ENCODE measurements at places on chromosomes 2 and 18. TPM values are rescaled to one million over a fixed set of nuclear protein-coding genes. Genes with fewer than 3 reads are reported as not detected.

The ZNF385B gene
- not detected for total RNA-seq

The DYSF gene
- total RNA-seq, result 0.15 TPM

The HIBCH gene
- 30.0 TPM for total RNA-seq

The RSAD2 gene
- total RNA-seq, result 0.50 TPM

The GALNT13 gene
- total RNA-seq, result 0.17 TPM

The SCTR gene
- total RNA-seq, result not detected

The TSPYL6 gene
- total RNA-seq, result under 0.01 TPM

The PHLPP1 gene
- 5.0 TPM for total RNA-seq

The PRKAG3 gene
- 0.50 TPM for total RNA-seq

The RPL37A gene
- 1,333 TPM for total RNA-seq

The DPP4 gene
- total RNA-seq, result 163 TPM

The RAMP1 gene
- 2.6 TPM for total RNA-seq

The RIT2 gene
- total RNA-seq, result not detected

The ERMN gene
- not detected for total RNA-seq

The NEU4 gene
- total RNA-seq, result not detected

All from smooth muscle cell of trachea (primary cell).